ENCODE measurements at places on chromosomes 5 and 9.

DNA sequence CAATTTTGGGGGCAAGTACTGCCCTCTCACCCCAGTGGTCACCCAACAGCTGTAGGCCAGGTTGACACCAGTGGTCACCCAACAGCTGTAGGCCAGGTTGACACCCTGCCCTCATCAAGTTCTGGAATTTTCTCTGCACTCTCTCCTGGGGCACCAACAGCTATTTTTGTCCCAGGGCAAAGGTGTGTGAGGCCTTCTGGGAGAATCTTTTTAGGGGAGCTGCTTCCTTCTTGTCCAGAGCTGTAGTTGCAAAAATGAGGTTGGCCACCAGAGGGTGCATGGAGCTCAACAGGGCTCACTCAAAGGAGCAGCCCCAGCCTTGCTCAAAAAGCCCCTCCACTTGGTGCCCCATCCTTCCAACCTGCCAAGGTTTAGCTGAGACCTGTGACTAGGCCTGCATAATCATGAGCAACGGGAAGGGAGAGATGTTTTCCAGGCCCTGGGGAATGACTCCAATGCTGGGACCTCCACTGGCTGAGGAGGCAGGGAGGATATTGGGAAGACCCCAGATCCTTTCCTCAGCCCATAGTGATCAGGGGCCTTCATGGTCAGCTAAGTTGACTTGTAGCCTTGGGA lies 10.6 kb upstream of the P4HA2 start:
- DNase-seq: peak; percentile 75

DNA sequence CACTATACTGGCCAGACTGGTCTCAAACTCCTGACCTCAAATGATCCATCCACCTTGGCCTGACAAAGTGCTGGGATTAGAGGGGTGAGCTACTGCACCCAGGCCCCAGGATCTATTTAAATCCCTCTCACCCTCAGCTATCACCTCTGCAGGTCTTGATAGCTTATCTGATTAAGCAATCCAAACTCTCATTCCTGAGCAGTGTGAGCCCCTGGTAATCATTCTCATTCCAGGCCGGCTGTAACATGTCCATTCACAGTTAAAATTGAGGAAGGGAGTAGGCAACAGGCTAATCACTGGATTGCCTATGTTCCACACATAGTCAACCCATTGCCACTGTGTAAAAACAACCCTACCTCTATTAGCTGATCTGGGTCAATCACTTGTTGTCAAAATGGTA lies 111.1 kb downstream of the AGTPBP1 start:
- no peak for DNase-seq

- no peak for DNase-seq
These were observed 21.6 kb downstream of the OSMR start for GRCh38 chr5:38867416-38867815.

DNA sequence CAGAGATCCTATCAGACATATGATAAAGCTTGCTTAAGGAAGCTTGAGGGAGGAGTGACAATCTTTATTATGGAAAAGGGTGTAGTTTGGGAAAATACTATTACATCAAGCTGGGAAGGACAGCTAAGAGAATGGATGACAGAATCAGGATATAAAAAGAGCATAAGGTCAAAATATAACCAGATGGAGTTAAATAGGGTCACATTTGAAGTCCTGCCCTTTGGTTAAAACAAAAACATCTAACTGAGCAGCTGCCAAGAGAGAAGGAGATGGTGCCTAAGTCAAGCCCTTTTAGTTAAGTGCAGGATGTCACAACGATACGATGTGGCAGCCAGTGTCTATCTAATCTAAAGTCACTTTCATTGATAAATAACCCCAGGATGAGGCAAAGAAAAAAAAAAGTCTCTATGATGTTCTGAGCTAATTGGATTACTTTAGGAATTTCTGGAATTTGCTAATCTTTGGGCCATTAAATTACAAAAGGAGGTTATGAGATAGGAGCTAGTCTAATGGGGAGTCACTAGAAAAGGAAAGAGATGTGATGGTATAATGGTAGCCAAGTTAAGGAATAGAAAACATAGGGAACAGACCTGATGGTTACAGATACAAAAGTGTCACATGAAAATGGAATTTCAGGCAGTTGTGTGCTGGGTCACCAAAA lies 365.2 kb downstream of the PDE4D start:
- no peak for DNase-seq

- no peak for DNase-seq
These were observed 28.7 kb downstream of the ANKRD33B start for GRCh38 chr5:10592601-10593000.

Data from activated T-cell treated with anti-CD3 and anti-CD28 coated beads for 4 hours (primary cell).